ENCODE measurements at places on chromosomes 2 and 18.

DNA sequence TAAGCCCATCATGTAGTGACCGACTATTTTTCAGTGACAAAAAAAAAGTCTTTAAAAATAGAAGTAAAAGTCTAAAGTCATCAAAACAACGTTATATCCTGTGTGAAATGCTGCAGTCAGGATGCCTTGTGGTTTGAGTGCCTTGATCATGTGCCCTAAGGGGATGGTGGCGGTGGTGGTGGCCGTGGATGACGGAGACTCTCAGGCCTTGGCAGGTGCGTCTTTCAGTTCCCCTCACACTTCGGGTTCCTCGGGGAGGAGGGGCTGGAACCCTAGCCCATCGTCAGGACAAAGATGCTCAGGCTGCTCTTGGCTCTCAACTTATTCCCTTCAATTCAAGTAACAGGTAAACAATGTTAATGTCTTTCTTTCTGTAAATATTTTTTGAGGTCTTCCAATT, at the start of gene CD28:
CD28 (plus strand) TSS at position 237 of the 400 bp plus-strand sequence; CDS start at position 295, 58 bp downstream.
- DNase-seq: no peak

DNA sequence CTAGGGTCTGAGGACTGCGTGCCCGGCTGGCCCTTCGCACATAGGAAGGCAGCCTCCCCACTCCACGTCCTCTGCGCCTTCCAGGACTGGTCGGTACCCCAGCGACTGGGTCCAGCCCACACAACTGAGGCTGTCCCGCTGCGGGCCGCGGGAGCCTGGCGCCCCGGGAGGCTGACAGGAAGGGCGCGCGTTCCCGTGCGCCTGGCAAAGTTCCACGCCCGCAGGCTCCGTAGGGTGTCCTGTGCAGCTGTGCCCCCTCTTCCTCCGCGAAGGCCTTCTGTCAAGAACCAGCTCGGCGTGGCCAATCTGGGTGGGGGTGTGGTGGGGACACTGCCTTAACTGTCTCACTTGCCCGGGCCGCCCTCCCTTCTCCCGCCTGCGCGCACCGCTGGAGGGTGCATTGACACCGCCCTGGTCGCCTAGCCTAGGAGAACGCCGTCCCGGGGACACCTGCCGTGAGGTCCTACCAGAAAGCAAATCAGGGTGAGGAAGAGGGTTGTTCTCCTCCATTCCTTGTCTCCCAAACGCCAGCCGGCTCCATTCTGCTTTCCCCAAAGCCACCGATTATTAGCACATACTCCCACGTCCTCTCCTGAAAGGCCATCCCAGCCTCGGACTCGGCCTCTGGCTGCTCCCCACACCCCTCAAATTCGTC, 618 bp upstream of the LYPD1 start:
- no peak for DNase-seq

- no peak for DNase-seq
These were observed 454.1 kb downstream of the MEIS1 start for GRCh38 chr2:66888791-66889631.

- no peak for DNase-seq
These were observed 15.5 kb downstream of the SLC25A12 start for GRCh38 chr2:171878481-171878993.

GRCh38 chr18:39232937-39233336, 1667.3 kb upstream of the CELF4 start:
- DNase-seq: no peak

DNA sequence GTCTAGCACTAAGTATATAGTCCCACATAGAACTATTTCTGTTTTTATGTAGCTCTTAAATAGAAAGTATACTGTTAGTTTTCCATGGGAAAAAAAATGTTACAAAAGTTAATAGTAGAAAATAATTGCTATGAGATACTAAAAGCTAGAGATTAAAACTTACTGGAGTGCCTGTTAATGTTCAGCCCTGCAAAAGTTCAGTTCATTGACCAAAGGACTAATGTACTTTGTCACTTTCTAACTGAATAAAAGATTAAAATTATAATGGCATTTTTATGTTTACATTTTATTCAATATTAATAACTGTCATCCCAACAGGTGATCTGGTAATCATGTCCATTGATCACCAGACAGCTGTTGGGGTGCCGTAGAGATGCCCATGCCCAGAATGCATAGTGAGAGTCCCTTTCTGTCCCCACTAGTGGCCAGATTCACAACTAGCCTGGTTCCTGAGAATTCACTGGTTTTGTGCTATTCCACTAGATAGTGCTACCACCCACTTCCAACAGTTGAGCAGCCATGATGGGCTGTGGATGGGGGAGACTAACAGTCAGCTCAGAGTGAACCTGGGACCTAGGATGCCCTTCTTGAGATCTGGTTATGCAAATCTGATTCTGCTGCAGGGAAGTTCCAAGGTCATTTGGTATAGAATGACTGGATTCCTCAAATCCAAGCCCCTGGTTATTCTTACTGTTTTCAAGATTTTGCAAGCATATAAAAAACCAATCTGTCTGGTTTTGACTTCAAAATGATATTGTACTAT, 57.8 kb downstream of the AFTPH start:
- no peak for DNase-seq

GRCh38 chr2:215796140-215796855, 217.1 kb downstream of the MREG start:
- no peak for DNase-seq

GRCh38 chr18:22385718-22386117, 32.0 kb downstream of the CTAGE1 start:
- DNase-seq: no peak

DNA sequence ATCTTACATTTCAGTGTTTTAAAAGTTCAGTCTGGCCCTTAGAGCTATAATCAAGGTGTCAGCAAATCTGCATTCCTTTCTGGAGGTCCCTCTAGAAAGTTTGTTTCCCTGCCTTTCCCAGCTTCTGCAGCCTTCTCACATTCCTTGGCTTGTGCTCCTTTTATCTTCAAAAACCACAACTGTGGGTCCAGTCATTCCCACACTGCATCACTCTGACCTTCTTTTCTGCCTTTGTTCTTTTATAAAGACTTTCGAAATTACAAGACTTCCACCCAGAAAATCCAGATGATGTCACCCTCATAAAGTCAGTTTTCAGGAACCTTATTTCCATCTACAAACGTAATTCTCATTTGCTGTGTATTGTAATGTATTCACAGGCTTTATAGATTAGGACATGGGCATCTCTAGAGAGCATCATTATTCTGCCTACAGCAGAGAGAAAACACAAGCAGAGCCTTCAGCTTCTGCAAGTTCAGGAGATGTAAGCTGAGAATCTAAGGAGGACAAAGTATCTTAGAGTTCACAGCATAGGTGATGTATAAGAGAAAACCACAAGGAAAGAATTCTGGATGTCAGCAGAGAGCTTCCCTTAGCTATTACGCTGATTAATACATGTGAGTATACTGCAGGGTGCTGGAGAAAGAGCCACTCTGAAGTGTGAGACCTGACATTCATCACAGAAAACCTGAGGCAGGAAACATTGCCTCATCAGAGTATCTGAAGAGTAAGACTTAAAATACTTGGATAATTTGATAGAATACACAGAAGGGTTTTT, 1100.2 kb downstream of the CBLN2 start:
- DNase-seq: no peak

DNA sequence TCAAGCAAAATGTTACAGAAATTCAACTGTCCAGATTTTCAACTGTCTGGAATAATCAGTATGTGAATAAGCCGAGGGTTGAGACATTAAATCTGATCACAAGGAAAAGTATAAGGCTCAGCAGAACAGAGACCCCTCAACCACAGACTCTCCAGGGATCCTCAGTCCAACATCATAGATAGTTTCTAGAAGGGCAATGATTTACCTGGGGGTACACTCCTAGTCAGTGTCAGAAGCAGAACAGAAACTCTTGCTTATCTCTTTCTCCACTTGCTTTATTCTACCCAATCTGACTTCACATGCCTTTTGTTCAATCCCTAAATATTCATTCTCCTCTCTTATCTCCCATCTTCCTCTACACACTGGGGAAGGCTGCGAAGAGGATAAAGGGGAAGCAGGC, 36.4 kb downstream of the ICOS start:
- DNase-seq: no peak

GRCh38 chr2:203718087-203718486, 11.6 kb downstream of the CD28 start:
- DNase-seq: no peak

DNA sequence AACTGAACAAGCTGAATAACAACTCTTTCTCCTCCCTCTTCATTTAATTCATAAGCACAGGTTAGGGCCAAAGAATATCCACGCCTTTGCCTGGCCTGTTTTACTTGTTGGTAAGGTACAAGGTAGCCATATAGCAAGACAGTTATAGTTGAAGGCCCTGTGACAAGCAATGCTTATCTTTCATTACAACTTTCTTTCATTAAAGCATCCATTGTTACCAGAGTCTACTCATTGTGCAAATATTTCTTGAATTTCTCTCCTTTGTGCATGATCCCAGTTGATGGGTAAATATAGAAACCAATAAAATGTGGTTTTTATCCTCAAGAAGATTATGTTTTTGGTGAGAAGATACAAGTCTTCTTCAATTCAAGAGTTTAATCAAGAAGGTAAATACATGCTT, 140.2 kb downstream of the UBE2E3 start:
- DNase-seq: no peak

- no peak for DNase-seq
These were observed 149.7 kb upstream of the ZNF236 start for GRCh38 chr18:76672627-76673026.

- DNase-seq: no peak
These were observed 126.6 kb downstream of the COMMD1 start for GRCh38 chr2:62032096-62032495.

DNA sequence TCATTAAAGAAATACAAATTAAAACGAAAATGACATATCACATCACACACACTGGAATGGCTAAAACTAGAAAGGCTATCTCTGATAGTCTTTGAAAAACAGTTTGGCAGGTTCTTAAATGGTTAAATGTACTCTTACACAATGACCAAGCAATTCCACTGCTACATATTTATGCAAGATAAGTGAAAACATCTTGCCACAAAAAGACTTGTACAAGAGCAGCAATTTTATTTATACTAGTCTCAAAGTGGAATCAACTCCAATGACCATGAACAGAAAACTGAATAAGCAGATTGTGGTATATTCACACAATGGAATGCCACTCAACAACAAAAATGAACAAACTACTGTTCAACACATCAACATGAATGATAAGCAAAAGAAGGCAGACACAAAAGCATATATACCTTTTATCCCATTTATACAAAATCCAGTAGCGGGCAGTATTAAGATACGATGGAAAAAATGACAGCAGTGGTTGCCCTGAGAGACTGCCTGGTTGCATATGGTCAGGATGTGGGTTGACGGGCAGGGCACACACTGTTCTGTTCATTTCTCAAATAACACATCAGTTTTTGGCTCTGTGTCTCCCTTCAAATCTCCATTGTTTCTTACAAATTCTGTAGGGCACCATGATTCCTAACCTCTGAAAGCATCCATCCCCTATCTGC, 25.4 kb downstream of the SP100 start:
- DNase-seq: no peak

GRCh38 chr2:201441409-201441808, 9.8 kb downstream of the TRAK2 start:
- no peak for DNase-seq

- DNase-seq: no peak
These were observed 24.7 kb downstream of the RNF103 start for GRCh38 chr2:86598966-86599365.

- no peak for DNase-seq
These were observed 8.9 kb downstream of the ADAM23 start for GRCh38 chr2:206452242-206452641.

GRCh38 chr2:29616569-29616968, 304.8 kb downstream of the ALK start:
- DNase-seq: no peak

GRCh38 chr2:240726876-240727275, 35.2 kb downstream of the AQP12A start:
- DNase-seq: no peak

GRCh38 chr2:224263571-224264043, 138.3 kb downstream of the FAM124B start:
- no peak for DNase-seq

GRCh38 chr18:79395761-79396404, at the start of gene NFATC1:
Gene NFATC1, plus strand, starts transcription at chr18:79395930. Its CDS starts 295 bp downstream, at chr18:79396225.
- peak; percentile 29 for DNase-seq

- no peak for DNase-seq
These were observed 42.4 kb upstream of the PPM1B start for GRCh38 chr2:44126106-44126797.

- DNase-seq: no peak
These were observed 5.9 kb downstream of the EPB41L3 start for GRCh38 chr18:5537860-5538259.

GRCh38 chr2:9791711-9792110, 51.6 kb upstream of the TAF1B start:
- no peak for DNase-seq

GRCh38 chr18:55249550-55249949, 290.3 kb upstream of the CCDC68 start:
- no peak for DNase-seq

GRCh38 chr18:80106482-80107051, 2.5 kb upstream of the ADNP2 start:
- no peak for DNase-seq

DNA sequence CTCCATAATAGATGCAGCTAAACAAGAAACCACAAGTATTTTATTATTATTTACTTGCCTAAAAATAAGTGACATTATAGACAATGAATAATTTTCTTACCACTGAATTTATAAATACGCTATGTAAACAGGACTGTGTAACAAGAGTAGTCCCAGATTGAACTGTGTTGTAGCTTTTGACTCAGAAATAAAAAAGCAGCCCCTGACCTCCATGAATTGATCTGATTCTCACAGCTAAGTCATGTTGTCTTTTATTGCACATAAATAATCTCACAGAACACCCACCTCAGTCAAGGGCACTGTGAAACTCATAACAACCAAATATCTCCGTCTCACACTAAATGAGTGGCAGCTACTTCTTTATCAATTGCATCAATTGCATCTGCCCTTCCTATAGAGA, 171.6 kb downstream of the TMX3 start:
- DNase-seq: no peak

- DNase-seq: no peak
These were observed 34.7 kb upstream of the FAM124B start for GRCh38 chr2:224436634-224437033.

DNA sequence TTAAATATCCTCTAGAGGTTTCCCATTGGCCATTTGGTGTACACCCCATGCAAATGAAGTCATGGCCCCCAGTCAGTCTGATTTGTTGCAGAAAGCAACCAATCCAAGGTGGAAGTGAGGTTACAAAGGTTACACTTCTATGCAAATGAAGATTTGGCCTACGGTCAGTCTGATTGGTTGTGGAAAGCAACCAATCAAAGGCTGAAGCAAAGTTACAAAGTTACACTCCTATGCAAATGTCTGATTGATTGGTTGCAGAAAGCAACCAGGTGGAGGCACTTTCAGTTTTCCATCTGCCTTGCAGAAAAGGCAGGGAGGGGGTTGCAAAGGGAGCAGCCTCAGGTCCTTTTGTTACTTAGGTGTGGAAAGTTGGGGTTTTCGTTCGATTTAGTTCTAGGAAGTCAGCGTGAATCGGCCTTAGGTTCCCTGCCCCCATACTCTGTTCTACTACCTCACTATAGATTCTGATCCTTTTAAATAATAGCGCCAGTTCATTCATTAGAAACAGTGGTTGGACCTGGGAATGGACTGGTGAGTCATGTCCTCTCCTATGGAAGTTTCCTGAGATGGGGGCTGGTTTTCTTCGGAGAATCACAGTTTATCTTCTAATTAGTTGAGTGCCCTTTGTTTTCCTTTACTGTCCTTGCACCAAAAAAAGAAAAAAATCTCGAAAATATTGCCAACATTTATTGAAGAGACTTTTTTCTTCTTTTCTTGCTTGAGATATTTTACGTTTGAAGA, 279.5 kb downstream of the AGAP1 start:
- DNase-seq: no peak

Data from NCI-H1694 (cell line).